ENCODE measurements at places on chromosomes 2 and 18. TPM values are rescaled to one million over a fixed set of nuclear protein-coding genes. Genes with fewer than 3 reads are reported as not detected.

Gene DPYSL5
- total RNA-seq = not detected

Gene CENPA
- total RNA-seq = 17.9 TPM

Gene COBLL1
- 10.6 TPM for total RNA-seq

Gene ANKAR
- total RNA-seq = 0.44 TPM

Gene IGFBP5
- not detected for total RNA-seq

Gene SLC11A1
- total RNA-seq = not detected

Gene SERPINB11
- total RNA-seq = not detected

Gene RAD51AP2
- not detected for total RNA-seq

Gene APCDD1
- not detected for total RNA-seq

Gene CCDC85A
- total RNA-seq = 0.37 TPM

Gene RAB27B
- 0.88 TPM for total RNA-seq

Gene RAPGEF4
- total RNA-seq = 0.13 TPM

Gene C2orf15
- not detected for total RNA-seq

Gene PLGLB2
- total RNA-seq = not detected

Gene IWS1
- 127 TPM for total RNA-seq

Gene CAPN14
- not detected for total RNA-seq

Gene SP140
- total RNA-seq = 2.2 TPM

Gene STAMBP
- 76.6 TPM for total RNA-seq

Gene IL36G
- total RNA-seq = not detected

Gene DOK1
- 13.6 TPM for total RNA-seq

Gene GAL3ST2
- not detected for total RNA-seq

Gene SERPINB7
- 8.5 TPM for total RNA-seq

Gene DPP4
- not detected for total RNA-seq

Gene MARCO
- total RNA-seq = not detected

Gene SLC40A1
- not detected for total RNA-seq

Gene FAHD2B
- 6.8 TPM for total RNA-seq

Gene CFAP221
- total RNA-seq = not detected

Gene SRD5A2
- not detected for total RNA-seq

Gene FBXO36
- 3.8 TPM for total RNA-seq

Gene UGT1A8
- total RNA-seq = not detected

Gene MALL
- not detected for total RNA-seq

Data from SJSA1 (cell line).